ENCODE measurements at places on chromosomes 1 and 21.
A peak's percentile ranks its signal among the peaks of the same experiment; 100 is the strongest.

- peak; percentile 25 for DNase-seq
These were observed 3.8 kb upstream of the CDC20 start for GRCh38 chr1:43354936-43355335.

- no peak for DNase-seq
These were observed 33.0 kb downstream of the AK4 start for GRCh38 chr1:65180977-65181376.

- peak; percentile 70 for DNase-seq
These were observed 39.8 kb downstream of the DIP2A start for GRCh38 chr21:46498335-46499050.

- DNase-seq, result no peak
These were observed 8.2 kb upstream of the AVPR1B start for GRCh38 chr1:206125346-206125745.

DNA sequence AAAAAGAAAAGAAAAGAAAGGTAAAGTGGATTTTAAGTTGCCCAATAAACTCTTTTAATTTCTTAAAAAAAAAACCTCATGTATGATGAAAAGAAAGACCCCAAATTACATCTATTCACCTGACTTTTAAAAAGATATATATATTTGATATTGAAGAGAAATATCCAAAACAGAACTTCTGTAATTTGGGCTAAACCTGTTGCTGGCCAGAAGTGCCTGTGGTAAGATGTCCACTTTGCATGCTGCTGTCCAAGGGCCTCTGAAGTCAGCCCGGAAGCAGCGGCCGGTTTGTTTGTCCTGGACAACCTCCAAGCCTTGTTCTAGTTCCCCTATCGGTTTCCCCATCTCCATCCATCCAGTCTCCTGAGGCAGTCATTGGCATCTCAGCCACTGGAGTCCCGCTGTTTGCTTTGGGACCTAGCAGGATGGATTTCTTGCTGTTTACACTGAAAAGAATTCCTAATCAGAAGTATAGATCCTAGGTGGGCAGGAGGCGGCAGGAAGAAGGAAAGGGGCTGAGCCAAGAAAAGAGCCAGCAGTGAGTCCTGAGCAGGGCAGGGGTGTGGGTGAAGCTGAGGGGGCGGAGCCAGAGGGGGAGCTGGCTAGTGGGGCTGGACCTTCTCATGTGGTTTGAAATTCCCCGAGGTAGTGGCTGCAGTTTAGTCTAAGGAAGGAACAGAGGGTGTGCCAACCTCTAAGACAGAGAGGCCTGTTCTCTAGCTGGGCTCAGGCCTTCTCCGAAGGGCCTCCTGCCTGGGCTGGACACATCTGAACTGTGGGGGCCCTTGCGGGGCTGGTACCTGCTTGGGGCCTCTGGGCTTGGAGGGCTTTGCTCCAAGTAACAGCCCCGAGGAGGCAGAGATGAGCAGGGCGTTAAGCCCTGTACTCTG is 3.3 kb downstream of the NCMAP start:
- DNase-seq, result peak; percentile 90

DNA sequence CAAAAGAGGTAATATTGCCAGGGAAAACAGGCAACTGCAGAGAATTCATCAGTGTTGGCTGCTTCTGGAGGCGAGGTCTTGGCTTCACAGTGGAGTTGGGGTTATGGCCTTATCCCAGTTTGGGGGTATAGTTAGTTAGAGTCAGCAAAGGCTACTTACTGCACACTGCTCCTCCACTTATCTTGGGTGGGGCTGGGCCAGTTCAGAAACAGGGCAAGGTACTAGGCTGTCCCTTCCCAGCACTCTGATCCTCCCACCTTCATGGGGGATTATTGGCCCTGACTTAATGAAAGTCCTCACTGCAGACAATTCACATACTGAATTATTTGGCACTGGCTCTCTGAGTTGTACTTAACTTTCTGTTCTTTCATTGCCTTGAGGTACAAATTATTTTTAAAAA is 189.6 kb downstream of the NRIP1 start:
- no peak for DNase-seq

DNA sequence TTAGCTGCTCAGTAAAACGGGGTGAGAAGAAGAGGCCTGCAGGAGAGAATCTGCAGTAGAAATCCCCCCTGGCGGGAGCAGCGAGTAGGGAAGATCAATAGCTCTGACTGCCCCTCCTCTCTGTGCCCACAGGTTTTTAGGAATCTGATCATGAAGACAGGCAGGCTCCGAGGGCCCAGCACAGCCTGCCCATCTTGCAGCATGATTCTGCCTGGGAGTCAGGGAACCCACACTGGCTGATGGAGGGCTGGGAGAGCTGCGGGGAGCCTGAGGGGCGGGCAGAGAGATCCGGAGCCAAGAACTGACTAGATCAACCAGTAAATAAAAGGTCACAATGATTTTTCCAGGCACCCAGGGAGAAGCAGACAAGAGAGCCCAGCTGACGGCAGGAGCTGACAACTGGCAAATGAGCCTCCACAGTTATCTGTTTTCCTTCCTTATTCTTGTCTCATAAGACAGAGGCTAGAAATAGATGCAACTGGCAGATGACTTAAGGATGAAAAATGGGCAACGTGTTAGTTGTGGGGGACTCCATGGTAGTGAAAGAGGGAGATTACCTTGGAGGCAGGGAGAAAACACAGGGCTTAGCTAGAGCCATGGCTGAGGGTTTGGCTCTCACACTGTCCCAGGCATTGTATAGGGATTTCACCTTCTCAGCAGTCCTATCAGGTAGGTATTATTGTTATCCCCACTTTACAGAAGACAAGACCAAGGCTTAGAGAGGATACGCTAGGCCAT is 116.2 kb downstream of the PLXNA2 start:
- DNase-seq, result no peak

DNA sequence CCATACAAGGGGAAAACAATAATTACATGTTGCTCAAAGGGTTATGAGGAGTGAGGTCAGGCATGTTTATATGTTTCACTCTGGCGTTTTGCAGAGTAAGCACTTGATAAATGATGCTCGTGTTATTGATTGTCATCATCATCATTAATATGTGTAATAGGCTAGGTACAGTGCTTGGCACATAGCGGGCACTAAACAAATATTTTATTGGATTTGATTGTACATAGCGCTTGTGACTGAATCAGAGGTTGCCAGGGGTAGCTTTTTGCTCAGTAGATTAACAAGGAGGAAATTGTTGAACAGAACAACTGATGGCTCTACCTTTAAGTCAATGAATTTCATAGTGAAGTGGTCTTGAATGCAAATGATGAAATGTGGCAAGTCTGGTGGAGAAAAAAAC is 91.7 kb downstream of the ROR1 start:
- DNase-seq, result no peak

- no peak for DNase-seq
These were observed 22.6 kb downstream of the MIGA1 start for GRCh38 chr1:77802026-77802425.

DNA sequence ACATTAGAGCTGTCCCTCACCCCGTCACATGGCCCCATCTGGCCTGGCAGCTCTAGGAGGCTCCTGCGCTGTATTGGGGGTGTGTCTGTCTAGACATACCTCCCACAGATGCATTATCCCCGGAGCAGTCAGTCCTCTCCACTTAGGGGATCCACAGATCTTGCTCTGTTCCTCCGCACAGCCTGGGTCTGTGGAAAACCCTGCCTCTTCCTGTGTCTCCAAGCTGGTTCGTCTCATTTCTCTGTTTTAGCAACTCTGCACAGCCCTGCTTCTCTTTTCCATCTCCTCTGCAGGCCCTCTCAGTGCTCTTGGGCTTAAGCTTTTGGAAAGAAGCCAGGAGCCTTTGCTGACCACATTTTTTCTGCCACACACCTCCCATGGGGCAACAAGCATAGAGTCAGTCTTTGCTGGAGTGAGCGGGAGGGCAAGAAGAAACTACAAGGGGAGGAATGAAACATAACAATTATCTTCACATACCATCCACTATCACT is 241.5 kb downstream of the FOXD2 start:
- DNase-seq, result peak; percentile 4

GRCh38 chr1:166960858-166961474 is 14.4 kb downstream of the ILDR2 start:
- DNase-seq, result no peak

DNA sequence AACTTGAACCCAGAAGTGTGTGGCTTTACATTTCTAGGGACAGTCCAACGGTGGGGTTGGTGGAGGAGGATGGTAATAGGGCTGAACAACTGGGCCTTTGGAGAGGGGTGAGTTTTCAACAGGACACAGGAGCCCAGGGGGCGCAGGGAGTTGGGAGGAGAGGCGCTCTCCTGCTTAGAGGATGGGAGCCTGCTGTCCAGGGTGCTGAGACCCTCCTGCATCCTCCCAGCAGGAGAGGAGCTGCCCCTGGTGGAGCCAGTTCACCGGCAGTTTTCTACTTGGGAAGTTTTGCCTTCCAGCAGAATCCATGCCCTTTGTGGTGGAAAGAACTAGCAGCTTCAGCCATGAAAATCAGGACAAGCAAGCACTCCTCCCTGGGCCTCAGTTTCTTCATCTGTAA is 8.6 kb downstream of the KCNC4 start:
- no peak for DNase-seq

DNA sequence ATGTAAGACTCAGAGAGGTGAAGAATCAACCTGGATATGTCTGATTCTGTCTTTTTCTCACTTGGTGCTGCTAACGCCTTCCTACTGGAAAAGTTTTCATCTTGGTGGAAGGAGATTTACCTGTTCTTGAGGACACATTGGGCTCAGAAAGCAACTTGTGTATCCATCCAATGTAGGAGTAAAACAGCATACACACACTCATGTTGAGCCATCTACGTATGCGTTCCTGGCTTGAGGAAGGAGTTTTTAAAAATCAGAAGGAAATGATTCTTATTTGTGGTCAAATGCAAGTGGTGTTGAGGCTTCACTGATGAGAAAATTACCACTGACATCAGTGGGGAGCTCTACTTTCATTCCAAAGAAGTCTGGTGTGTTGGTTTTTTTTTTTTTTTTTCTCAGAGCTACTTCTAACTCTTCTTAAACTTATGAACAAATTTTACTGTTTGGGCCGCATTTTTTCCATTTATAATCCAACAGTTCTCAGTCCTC is 25.6 kb downstream of the XCL2 start:
- DNase-seq, result no peak

GRCh38 chr1:179144626-179145025 is 62.8 kb downstream of the TOR3A start:
- DNase-seq, result peak; percentile 51

- DNase-seq, result peak; percentile 73
These were observed 7.9 kb downstream of the TINAGL1 start for GRCh38 chr1:31583995-31584868.

DNA sequence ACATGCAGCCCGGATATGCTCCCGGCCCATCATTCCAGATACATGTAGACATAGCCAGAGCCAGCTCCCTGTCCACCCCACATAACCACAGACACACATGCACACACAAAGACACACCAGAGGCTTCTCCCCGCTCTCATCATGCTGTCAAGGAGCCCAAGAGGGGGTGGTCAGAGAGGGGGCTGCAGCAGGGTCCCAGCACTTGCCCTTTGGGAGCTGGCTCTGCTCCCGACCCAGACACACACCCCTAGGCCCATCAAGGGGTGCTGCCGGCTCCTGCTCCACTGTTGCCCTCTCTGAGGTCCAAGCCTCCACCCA is 2.6 kb downstream of the PTAFR start:
- peak; percentile 31 for DNase-seq

- DNase-seq, result peak; percentile 76
These were observed 29.6 kb upstream of the CCN1 start for GRCh38 chr1:85550784-85551516.

DNA sequence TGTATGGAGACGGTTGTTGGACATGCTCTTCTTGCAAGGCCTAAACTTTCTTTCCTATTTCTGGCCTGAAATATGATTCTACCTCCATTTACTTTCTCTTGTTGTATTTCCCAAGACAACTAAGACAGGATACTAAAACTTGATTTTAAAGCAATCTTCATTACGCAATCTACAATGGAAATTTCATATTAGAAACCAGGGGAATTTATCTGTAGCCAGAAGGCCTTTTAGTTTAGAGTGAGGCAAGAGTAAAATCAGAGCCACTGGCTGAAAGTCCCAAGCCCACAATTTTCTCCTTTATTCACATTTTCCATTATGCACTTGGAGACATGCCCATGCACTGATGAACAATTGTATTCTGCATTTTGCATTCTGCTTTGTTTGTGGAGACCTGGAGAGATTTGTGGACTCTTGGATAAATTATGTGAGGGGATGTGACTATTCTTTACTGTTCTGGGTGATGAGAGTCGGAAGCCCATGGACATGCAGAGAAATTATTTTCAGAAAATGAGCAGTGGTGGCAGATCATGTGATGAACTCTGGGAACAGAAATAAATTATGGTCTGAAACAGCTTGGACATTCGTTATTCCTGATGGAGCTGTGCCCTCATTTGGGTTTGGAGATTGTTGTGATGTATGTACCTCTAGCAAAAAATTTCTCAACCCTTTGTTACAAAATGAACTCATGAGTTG is 336.8 kb downstream of the SEC16B start:
- no peak for DNase-seq

DNA sequence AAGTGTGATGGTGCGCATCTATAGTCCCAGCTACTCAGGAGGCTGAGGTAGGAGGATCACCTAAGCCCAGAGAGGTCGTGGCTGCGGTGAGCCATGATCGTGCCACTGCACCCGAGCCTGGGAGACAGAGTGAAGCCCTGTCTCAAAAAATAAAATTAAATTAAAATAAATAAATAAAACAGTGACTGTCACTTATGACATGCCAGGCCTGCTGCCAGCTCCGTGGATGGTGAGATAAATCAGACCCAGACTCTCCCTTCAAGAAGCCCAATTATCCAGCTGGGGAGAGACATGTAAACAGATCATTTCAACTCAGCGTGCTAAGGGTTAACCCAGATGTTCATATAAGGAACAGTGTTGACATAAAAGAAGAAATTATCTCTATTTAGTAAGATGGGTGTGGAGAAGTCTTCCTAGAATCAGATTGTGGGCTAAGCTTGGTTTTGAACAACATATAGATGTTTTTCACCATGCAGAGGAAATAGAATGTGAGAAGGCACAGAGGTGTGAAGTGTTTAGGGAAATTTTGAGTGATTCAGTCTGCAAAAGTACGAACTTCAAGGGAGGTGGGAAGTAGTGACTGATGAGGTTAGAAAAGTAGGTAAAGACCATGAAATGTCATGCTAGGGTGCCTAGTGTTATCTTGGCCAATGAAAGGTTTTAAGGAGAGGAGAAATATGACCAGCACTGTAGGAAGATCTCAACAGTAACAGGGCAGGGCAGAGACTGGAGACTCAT is 18.3 kb downstream of the YARS1 start:
- peak; percentile 15 for DNase-seq

DNA sequence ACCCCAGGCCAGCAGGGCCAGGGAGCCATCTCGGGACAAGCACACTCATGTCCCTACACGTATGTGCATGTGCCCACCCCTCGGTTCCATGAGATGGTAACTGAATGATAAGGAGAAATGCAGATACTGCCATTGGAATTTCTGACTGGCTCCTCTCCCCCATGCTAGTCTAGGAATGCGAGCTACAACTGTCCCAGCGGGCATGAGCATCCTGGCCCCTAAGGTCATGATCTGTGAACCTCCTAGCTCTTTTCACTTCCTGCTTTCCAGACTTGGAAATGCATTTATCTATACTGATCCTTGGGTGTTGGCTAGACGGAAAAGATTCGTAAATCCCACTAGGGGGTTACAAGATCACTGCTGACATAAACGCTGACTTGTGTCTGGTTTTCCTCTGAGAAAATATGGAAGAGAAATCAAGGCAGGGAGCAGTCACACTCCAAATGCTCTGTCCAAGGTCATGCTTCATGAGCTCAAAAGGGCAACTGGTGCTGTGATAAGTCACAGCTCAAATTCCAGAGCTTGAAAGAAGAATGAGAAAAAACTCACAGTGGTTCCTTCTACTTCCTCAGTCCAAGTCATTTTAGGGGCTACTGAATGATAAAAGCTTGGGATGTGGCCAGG is 49.8 kb downstream of the SLC45A1 start:
- DNase-seq, result no peak

- no peak for DNase-seq
These were observed 33.7 kb upstream of the PRDM2 start for GRCh38 chr1:13666317-13666716.

Data from EL (cell line).